ENCODE measurements at places on chromosomes 5 and 9. TPM values are rescaled to one million over a fixed set of nuclear protein-coding genes. Genes with fewer than 3 reads are reported as not detected.

DNA sequence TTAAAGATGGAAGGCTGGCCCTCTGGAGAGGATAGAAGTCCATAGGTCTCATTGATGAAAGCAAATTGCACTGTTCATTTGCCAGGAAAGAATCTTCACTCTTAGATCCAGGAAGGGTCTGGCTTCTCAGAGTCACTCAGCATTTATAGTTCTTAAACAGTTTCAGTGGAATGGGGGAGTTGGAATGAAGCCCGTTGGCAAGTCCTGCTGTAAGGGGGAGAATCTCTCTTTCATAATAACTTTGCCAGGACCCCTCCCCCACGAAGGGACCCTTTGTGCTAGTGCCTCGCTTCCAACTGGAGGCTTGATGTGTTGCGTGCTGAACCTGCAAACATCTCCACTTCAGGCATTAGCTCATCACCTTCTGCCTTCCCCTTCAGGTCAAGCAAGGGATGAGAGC lies 57.1 kb downstream of the ENTREP1 start:
- DNase-seq = no peak

DNA sequence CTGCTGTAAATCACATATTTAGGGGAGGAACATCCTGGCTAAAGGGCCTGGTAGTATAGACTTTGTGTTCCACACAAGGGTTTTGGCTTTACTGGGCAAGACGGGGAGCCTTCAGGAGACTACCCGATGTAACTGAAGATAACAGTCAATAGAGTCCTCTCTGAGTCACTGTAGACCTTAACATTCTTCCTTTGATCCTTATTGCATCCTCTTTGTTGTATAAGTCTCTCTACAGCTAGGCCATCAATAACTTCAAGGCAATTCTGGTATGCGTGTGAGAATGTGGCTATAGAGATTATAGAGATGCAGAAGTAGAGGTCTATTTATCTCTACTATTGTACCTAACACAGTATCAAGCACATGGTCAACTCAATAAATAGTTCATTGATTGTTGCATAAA lies 67.3 kb upstream of the STK32A start:
- DNase-seq = no peak

DNA sequence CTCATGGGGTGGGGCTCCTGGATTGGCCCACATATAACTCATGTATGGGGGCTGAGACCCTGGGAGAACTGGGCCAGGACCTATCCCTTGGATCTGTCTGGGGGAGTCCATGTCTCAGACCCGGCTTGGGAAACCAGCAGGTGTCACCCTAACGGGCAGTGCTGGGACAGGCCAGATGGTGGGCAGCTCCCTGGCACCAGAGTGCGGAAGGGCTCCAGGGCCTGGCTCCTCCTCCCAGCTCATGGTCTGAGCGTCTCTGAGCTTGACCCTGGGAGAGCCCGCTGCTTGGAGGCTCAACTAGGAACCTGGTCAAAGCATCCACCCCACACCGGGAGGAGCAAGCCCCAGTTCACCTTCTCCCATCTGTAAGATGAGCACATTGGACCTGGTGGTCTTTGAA lies 15.5 kb upstream of the NCS1 start:
- DNase-seq = no peak

DNA sequence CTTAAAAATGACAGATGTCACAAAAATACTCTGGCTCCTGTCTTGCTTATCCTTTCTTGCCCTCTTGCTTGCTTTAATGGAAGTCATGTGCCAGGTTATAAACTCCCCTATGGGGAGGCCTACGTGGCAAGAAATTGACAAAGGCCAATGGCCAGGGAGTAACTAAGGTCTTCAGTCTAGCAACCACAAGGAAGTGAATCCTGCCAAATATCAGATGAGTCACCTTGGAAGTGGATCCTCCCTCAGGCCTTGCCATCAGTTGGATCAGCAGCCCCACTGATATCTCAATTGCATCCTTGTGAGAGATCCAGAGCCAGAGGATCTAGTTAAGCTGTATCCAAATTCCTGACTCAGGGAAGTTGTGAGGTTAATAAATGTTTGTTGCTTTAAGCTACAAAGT lies 82.8 kb downstream of the CAAP1 start:
- DNase-seq = no peak

DNA sequence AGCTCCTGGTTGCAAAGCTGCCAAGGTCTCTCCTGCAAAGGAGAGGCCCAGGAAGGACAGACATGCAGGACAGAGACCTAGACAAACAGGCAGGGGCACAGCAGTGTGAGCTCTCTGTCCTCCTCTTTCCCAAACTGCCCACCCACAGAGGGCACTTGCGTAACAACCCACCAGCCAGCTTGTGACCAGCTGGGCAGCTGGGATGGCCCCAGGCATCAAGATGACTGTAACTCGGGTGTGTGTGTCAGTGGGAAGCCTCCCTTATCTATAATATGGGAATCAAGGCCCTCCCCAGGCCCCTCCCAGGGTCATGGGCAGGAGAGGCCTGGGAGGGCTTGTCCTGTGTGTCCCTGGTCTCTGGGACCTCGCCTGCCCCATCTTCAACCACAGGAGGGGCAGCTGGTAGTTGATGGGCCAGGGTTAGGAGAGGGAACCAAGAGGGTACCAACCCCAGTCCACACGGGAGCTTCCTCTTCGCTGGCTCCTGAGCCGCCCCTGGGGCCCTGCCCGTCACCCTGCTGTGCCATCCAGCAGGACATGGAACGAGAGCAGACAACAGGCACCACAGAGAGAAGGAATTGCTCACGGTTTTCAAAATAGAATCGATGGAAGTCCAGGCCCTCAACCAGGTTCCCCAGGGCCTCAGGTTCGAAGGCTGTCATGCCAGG lies 37.9 kb downstream of the SLC6A7 start:
- no peak for DNase-seq

- no peak for DNase-seq
Measured at GRCh38 chr9:108550106-108550505, 305.7 kb downstream of the ACTL7B start.

DNA sequence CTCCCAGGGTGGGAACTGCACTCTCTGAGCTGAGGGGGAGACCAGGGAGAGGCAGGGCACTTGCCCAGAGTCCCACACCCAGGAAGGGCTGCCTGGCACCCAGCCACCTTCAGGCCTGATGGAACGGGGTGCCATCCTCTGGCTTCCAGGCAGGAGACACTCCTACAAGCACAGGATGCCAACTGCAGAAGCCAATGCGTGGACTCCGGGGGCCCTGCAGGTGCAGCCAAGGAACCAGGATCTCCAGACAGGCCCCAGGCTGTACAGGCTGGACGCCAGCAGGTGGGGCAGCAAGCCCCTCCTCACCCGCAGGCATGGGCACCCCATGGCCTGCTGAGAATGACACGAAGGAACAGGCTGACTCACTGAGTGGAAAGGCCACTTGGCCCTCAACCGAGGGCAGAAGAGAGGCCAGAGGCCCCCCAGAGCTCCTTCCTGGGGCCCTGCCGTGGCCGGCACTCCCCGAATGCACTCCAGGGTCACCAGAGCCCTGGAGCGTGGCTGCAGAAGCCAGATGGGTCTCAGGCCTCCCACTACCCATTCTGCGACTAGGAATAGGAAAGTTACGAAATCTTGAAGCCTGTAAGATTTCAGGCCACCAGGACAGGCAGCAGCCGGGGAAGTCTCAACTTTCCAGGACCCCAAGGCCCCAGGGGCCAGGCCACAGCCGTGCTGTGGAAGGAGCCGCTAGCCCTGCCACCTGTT lies 15.7 kb downstream of the NACC2 start:
- DNase-seq = no peak

DNA sequence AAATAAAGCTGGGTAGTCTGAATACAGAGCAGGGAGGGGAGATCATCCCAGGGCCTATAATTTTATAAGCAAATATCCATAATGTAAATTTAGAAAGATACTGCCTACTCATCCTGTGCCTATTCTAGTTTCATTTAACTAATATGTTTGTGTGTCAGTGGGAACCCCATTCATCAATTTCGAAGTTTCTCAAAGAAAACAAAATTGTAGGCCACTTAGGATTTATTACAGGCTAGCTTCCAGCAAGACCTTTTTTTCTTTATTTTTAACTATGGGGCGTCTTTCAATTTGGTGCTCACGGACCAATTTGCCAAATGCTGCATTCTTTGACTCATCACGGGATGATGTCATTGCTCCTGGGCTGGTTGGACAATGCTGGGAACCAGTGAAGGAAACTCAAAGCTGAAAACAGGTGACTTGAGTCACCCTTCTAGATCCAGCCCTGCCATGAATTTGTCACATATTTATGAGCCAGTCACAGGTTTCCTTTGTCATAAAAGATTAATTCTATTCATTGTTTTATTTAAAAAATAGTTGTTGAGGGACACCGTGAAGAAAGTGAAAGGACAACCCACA lies 13.4 kb downstream of the PCSK5 start:
- no peak for DNase-seq

- no peak for DNase-seq
Measured at GRCh38 chr5:140342287-140342686, 4.1 kb downstream of the HBEGF start.

DNA sequence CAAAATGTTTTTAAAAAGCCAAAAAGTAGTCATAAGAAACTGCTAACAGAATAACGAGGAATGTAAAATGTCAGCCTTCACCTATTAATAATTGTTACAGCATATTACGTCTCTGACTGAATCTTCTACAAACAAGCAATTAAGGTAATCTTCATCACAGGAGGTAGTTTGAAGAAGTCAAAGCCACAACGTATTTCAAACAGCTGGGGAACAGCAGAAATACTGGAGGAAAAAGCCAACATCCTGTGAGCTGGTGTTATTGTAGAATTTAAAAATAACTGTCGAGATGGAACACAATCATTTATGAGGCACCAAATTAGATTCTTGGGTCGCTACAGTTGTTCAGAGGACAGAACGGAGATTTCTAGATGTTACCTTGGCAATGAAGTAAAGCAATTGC lies 450.5 kb downstream of the AGTPBP1 start:
- DNase-seq = no peak

- no peak for DNase-seq
Measured at GRCh38 chr5:133977161-133977787, 8.8 kb upstream of the C5orf15 start.

DNA sequence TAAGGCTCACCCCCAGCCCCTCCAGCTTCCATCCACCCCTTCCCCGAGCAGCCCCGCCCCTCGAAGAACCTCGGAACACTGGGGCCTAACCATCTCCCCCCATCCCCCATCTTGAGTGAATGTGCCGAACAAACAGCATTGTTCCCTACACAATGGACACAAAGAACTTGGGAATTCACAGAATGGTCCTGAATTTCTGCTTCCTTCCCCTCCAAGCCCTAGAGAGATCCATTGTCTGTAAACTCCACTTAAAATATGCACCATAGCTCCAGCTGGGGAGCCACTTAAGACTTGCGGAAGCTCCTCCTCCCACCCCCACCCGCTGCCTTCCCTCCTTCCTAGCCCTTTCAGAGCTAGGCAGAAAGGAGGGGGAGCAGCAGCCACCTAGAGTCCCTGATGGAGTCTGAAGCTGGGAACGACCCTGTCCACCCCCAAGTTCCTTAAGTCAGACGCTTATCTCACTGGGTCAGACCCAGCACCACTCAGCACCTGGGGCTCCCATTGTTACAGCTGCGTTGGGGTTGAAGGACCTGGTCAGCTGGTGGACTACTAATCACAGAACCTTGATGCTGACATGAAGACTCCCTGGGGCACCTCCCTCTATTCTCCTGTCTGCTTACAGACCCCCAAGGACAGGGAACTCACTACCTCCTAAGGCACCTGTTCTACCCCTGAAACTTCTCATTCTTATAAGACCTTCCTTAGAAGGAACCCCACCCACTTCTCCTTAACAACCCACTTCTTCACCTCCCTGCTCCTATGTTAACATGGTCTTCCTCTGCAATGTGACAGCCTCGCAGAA lies 61.4 kb downstream of the PCDH1 start:
- no peak for DNase-seq

DNA sequence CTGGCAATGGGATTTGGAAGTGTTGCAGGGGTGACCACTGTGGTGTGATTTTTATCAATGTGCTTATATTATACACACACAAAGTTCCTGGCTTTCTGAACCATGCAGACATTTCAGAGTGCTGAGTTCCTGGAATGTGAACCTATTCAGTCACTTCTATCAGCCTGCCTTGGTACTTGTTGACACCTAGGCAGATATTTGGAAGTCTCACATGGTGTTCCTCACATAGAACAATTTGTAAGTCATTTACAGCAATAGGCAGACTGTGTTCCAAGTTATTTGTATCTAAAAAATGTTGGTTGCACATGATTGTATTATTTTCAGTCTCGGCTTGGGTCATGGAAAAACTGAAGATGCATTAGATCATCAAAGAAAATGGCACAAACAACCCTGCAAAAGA lies 182.2 kb downstream of the SREK1 start:
- no peak for DNase-seq

DNA sequence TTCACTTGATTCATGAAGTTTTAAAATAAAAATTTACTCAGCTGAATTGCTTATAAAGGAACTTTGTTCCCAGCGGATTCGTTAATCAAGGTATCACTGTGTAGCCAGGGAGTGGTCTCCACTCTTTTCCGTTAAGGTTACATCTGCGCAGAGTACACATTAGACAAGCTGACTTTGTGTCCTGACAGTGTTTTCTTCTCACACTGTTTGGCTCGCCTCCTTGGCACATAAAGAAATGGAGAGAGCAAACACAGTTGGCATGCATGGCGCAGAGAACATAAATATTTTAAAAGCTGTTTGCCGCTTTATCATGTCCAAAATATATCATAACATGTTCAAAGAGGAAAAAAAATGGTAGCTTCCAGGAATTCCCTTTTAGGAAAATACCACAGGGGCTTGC lies 153.2 kb downstream of the EDIL3 start:
- no peak for DNase-seq

GRCh38 chr5:175159956-175160355 lies 284.0 kb downstream of the DRD1 start:
- no peak for DNase-seq

- DNase-seq = no peak
Measured at GRCh38 chr5:127555826-127556225, 38.4 kb downstream of the PRRC1 start.

GRCh38 chr9:15640121-15640520 lies 87.3 kb downstream of the CCDC171 start:
- DNase-seq = no peak

Gene IFNK
- not detected for polyA plus RNA-seq

Gene SLC27A6
- polyA plus RNA-seq = 0.34 TPM

Gene NTNG2
- polyA plus RNA-seq = 0.28 TPM

Gene TMEM203
- 36.1 TPM for polyA plus RNA-seq

Gene GDNF
- 1.9 TPM for polyA plus RNA-seq

Gene C8G
- polyA plus RNA-seq = 0.90 TPM

Gene DMGDH
- polyA plus RNA-seq = 2.9 TPM

Gene PCDHGA3
- polyA plus RNA-seq = 1.0 TPM

Gene SLC6A3
- polyA plus RNA-seq = not detected
